ENCODE measurements at places on chromosomes 2 and 18. TPM values are rescaled to one million over a fixed set of nuclear protein-coding genes. Genes with fewer than 3 reads are reported as not detected.
A peak's percentile ranks its signal among the peaks of the same experiment; 100 is the strongest.

DNA sequence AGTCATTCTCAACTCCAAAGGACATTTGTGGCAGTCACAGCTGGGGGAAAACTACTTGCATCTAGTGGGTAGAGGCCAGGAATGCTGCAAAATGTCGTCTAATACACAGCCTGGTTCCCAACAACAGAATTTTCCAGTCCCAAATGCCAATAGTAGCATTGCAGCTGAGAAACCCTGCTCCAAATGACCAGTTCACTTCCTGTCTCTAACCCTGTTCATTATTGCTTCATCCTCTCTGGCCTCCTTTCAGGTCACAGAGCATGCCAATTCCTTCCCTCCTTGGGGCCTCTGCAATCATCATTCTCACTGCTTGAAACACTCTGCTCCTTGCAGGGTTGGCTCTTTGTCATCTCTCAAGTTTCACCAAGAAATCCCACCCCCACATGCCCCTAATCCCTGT lies 139.1 kb downstream of the IRS1 start:
- no peak overlapping the region for H3K4me3 ChIP-seq
- H3K4me1 ChIP-seq: peaks cover 29% of the 10 kb centered on the region

DNA sequence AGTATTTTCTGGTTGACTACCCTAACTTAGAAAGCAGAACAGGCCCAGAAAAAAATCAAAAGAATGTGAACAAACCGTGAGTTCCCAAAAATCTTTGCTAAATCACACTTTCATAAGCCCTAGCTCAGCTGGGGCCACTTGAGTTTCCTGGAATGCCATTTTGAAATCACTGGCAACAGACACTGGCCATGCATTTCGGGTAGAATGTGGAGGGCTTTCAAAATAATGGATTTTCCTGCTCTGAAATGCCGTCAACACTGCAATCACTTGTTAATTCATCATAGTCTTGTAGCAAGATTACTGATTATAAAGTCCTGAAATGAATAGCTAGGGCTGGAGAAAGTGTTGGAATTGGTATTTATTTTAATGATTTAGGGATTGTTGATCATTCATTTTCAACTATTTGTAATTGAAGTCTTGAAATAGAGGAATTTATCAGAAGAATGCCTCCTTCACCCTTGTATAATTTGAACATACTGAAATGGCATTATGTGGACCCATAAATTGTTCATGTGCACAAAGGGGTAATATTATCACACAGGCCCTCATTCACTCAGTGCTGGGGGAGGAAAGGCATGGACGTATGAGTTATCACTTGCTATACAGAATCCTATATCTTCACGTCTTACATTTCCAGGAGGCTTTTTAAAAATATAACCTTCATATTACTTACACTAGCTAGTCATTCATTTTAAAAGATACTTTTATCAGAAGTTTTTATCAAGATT lies 134.8 kb downstream of the DTNA start:
- no peak for DNase-seq
- no peaks in the 10 kb centered on the region for H3K4me1 ChIP-seq
- H3K27me3 ChIP-seq: no peaks in the 10 kb centered on the region
- H3K4me3 ChIP-seq: no peak overlapping the region
- H3K36me3 ChIP-seq: no peaks in the 10 kb centered on the region
- no peak overlapping the region for H3K27ac ChIP-seq

DNA sequence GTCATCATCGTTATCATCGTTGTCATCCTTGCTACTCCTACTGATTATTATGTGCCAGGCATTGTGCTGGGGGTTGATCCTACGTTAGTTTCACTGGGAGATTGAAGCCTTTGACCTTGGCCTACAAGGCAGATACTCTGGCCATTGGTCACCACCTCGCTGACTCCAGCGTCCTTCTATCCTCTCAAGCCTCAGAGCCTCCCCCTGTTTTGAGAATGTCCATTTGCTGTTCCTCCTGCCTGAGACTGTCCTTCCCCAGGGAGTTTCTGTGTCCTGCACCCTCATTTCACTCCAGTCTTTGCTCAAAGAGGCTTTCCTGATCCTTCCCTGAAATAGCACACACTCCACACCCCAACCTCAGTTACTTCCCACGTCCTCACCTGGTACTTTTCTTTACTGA lies 57.8 kb downstream of the ACAA2 start:
- no peaks in the 10 kb centered on the region for H3K4me1 ChIP-seq
- H3K4me3 ChIP-seq: no peak overlapping the region
- no peaks in the 10 kb centered on the region for H3K36me3 ChIP-seq
- H3K27ac ChIP-seq: no peak overlapping the region
- no peaks in the 10 kb centered on the region for H3K27me3 ChIP-seq

GRCh38 chr18:28786926-28787325 lies 610.0 kb upstream of the CDH2 start:
- H3K27ac ChIP-seq: no peak overlapping the region
- H3K36me3 ChIP-seq: no peaks in the 10 kb centered on the region
- no peak for DNase-seq

DNA sequence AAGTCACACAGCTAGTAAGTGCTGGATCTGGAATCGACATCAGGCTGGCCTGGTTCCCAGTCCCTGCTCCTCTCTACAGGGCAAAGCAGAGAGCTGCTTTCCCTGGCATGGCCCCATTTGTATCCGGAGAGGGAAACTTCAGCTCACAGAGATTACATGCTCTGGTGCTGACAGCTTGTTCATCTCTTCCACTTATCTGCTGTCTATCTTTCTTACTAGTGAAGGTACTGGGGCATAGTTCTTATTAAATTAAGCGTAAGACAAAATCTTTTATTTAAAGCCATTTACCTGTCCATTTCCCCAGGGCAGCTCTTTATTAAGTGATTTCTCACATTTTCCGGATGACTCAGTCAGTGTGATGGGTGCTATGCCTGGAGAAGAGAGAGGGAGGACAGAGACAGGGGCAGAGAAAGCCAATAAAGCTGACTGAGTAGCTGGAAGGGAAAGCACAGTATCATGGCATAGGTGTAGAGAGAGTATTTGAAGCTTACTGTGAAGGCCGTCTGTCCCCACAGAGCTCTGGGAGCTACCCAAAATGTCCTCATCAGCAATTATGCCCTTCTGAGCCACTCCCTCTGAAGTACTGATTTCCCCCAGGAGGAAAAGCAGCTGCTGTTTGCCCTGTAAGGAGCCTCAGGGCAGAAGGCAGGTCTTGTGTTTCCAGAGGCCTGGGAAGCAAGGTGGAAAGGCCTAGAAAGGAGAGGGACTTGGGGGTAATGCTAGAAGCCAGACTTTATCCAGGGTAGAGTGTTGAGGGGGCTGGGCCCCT lies 44.1 kb upstream of the EPAS1 start:
- H3K4me3 ChIP-seq: no peak overlapping the region
- H3K4me1 ChIP-seq: peaks cover 32% of the 10 kb centered on the region
- no peak overlapping the region for H3K27ac ChIP-seq
- no peak for DNase-seq

LONRF2 gene
- 9.6 TPM for total RNA-seq

NYAP2 gene
- total RNA-seq: 0.25 TPM

DNA sequence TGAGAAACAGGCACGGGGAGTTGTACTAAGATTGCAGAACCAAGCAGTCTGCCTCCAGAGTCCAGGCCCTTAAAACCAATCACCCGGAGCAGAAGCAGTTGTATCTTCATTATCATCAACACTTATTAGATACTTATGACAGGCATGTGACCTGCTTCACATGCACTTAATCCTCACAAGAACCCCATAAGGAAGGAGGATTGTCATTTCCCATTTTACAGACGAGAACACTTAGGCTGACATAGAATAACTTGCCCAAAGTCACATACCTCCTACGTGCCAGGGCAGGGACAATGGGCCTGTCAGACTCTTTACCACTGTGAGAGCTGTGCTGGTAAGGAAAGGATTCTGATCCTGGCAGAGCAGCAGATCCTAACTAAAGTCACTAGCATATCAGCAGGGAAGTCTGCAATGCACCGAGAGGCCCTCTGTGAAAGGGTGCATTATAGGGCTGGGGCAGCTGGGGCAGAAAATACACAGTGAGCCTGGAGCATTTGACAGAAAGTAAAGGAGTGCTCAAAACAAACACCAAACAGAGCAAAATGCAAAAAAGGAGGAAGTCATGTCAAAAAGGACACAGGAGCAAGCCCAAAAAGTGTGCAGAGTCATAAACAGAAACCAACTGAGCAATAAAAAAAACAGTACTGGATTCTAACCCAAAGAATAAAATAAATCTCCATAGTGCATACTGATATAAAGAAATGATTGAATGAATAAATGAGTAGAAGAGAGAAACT lies 55.9 kb upstream of the SP3 start:
- H3K27ac ChIP-seq: peak overlapping the region; percentile 13
- H3K36me3 ChIP-seq: no peaks in the 10 kb centered on the region
- H3K4me1 ChIP-seq: peaks cover 37% of the 10 kb centered on the region
- H3K27me3 ChIP-seq: no peaks in the 10 kb centered on the region
- H3K4me3 ChIP-seq: no peak overlapping the region
- no peak for DNase-seq

DNA sequence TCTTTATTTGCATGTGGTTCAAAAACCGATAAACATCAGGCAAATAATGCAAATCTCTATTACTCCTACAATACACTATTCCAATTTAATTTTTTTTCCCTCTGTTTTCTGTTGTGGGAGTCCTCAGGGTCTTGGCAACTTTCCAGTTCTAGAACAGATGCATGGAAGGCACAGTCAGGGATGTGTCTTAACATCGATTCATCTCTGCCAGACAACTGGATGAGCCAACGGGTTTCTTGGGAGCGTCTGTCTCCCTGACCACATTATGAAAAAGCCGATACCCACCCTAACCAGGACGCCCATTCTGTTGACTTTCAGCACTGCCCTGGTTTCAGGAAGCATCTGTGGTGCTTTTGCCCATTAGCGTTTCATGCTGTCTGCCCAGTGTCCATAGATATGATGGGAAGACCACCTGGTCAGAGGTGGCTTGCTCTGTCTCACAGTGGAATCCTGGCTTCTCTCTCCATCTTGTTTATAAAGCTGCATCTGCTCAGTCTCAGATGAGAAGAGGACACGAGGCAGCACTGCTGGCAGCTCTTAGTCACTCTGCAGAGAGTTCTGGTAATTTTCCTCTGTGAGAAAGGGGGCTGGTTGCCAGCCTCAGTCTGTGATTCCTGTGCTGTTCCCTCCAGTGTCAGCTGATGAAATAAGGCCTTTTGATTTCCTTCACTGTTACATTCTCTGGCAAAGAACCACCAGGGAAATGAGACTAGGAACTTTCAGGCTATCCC lies 57.9 kb upstream of the KCNE4 start:
- H3K27ac ChIP-seq: peak overlapping the region; percentile 79
- H3K27me3 ChIP-seq: no peaks in the 10 kb centered on the region
- H3K4me3 ChIP-seq: no peak overlapping the region
- no peaks in the 10 kb centered on the region for H3K36me3 ChIP-seq
- peak; percentile 96 for DNase-seq

DNA sequence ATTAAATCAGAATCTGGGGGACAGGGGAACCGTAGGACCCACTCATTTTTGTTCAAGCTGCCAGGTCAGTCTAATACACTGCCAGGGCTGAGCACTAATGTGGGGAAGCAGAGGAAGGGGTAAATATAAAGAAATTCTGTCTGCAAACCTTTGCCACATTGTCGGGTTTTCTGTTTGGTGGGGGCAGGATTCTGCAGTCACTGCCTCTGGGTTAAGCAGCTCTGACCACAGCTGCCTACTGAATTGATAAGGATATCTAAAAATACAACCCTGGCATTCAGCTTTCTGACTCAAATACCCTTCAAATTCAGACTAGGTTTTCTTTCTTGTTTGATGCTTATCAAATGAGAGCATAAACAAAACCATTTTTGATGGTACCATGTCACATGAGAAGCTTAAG lies 6.0 kb downstream of the DNER start:
- peaks cover 3% of the 10 kb centered on the region for H3K4me1 ChIP-seq
- no peaks in the 10 kb centered on the region for H3K36me3 ChIP-seq
- no peak overlapping the region for H3K27ac ChIP-seq
- no peak for DNase-seq
- H3K27me3 ChIP-seq: no peaks in the 10 kb centered on the region
- H3K4me3 ChIP-seq: no peak overlapping the region

GRCh38 chr18:59846814-59847490 lies 52.8 kb upstream of the PMAIP1 start:
- H3K27me3 ChIP-seq: no peaks in the 10 kb centered on the region
- no peak overlapping the region for H3K4me3 ChIP-seq
- no peaks in the 10 kb centered on the region for H3K36me3 ChIP-seq
- peaks cover 6% of the 10 kb centered on the region for H3K4me1 ChIP-seq

Data from vagina (tissue), 2 donors.